Activated T-helper 9 cell treated with anti-CD3 and anti-CD28 coated beads, Interleukin-2, amount 50 U/mL, for 16 hours (primary cell): ENCODE measurements at places on chromosomes 4 and X.

DNA sequence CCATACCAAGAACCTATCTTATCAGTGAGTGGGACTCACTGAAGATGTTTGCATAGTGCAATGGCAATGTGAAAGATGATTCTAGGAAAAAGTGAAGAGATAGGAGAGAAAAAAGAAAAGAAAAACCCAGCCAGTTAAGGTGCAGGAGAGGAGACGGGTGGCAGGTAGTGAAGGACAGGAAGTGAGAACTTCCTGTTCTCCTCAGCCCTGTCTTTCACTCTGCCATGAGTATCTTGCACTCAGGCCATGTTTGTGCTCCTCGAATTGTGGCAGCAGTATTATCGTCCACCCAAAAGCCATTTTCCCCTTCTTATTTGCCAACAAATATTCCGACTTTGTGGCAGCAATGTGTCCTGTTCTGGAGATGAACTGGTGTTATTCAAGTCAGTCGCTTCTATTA is 8.6 kb upstream of the ENPEP start:
- no peak for DNase-seq

- no peak for DNase-seq
Measured at GRCh38 chr4:172553216-172553615, 615.4 kb upstream of the GALNT7 start.

- DNase-seq = no peak
Measured at GRCh38 chr4:118757761-118758251, 72.6 kb downstream of the METTL14 start.

DNA sequence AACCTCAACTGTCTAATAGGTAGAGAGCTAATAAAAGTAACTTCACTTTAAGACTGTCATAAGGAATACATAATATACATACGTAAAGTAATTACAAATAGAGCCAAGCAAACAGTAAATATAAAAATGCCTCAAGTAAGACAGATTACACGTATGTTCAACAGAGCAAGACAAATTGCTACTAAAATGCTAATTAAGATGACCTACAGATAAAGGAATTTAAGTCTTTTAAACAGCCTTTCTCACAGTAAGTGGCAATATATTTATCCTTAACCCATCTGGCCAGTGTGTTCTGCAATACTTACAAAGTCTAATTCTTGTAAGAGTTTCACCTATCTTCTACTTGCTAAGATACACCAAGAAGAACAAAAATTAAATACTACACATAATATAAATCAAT is 12.7 kb downstream of the G3BP2 start:
- no peak for DNase-seq

DNA sequence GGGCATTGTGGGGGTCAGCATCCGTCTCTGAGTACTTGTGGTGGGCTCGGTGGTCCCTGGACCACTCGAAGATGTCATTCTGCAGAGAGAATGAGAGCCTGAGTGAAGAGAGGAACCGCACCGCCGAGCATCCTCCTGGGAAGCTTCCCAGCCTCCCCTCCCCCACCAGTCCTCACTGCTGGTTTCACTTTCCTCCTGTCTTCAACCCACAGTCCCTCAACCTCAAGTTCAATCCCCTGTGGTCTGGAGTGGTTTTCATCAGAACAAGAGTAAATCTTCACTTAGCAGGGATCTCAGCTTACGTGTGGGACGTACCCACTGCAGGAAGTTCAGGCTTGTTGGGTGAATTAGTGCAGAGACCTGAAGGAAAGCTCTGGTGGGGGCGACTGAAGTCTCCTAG is 117.8 kb downstream of the SCD5 start:
- no peak for DNase-seq

GRCh38 chr4:172202480-172203076 is 389.4 kb downstream of the GALNTL6 start:
- no peak for DNase-seq

DNA sequence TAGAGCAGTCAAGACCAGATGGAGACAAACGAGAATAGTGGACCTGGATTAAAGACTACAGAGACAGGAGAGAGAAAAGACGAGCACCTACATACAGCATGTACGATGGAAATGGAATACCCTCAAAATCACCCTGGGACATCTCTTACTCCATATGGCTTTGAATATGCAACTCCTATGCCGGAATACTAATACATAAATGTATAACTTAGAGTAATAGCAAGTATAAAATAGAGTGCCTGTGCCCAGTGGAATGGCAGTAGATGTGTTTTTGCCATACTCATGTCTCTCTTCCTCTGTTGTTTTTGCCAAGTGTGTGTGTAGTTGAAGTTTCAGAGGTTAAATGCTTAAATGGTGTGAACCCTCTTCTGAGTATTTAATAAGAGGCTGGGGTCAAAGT is 39.8 kb upstream of the LIMCH1 start:
- no peak for DNase-seq

DNA sequence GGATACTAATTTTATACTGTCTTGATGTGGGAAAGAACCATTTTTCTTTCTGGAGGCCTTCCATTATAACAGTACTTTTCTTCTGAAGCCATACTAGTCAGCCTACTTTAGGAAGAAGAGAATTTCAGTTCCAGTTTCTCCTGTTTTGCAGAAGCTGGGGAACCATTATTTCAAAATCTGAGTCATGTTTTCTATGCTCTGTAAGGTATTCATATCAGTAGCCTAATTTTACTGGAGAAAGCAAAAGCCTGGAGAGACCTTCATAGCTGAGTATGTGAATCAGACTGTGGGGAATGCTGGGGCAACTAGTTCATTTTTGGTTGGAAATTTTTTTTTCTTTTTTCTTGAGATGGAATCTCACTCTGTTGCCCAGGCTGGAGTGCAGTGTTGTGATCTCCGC is 22.4 kb downstream of the AFF1 start:
- DNase-seq = no peak
